Activated T-cell treated with anti-CD3 and anti-CD28 coated beads, Interleukin-2, amount 50 U/mL, for 1 hour (primary cell): ENCODE measurements at places on chromosomes 3 and 15.

DNA sequence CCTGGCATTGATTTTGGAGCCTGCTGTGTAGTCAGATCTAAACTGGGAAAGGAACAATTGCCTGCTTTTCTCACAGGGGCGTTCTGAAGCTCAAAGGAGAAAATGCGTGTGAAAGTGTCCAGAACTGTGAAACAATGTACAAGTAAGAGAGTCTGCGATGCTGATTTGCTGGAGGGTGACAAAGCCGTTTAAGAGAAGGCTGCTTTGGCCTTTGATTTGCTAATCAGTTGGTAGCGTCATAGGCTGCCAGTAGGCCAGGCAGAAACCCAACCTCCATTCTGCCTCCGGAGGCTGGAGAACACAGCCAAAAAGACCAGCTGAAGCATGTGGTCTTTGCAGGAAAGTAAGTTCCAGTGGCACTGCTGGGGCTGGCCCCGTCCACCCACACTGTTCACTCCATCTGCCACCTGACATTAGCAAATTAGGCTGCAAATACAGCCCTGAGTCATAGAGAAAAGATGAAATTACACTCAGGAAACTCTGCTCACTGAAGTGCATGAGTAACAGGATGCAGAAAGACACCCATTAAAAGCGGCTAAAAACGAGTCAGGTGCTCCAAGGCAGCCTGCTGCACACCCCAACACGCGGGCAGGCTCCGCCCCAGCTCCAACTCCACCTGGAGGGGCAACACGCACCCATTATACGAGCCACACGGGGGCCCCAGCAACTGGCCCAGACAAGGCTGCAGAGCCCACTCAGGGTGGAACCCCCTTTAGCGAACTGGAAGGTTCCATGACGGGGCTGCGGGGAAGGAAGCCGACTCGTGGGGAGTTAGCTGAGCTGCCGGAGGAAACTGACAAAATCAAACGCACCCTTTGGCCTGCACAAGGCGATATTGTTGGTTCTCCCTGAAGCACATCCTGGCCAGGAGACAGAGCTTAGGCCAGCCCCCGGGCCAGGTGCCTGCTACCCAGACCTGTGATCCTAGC lies 31.6 kb downstream of the ZDHHC19 start:
- peak; percentile 83 for DNase-seq

DNA sequence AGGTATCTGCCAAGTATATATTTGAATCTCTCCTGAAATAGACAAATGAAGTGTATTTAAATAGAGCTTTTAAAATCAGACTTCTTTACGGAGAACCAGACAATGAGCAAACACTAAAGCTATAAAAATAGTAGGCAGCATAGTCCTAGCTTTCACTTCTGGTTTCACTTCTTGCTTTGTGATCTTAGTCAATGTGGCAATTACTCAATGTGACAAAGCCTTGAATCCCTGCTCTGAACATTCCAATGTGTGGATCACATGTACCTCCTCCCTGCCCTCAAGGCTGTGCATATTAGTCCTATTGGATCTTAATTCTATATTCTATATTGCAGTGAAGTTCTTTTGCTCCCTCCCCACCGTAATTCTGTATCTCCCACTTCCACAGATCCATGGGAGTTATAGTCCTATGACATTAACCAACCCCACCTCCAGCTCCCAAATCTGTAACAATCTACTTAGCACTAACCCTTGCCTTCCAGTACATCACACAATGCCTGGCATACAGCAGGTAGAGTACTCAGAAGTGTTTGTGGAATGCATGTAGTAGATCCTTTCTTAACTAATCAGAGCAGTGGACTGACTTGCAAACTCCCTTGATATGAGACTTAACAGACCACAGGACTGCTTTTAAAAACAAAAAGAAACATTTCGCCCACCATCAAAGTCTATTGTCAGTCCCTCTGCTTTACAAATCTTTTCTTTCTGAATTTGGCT lies 24.3 kb upstream of the CP start:
- no peak for DNase-seq

- no peak for DNase-seq
Measured at GRCh38 chr3:21729331-21729730, 21.7 kb downstream of the ZNF385D start.

DNA sequence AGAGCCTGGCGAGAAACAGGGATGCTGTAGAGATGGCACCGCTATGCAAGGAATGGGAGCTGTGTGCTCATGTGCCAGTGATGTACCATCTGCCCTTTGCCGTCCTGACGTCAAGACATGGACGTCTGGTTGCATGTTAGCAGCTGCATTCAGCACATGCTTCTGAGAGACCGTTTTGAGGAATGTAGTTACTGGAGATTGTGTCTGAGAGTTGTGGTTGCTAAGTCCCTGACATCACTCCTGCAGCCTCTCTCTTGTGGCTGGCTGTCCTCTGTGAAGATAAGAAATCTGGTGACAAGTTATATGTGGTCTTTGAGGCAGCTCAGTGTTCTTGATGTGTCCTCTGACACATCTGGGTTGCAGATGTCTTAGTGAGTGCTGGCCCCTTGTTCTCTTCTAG lies 165.1 kb downstream of the APBA2 start:
- DNase-seq, result no peak

- DNase-seq, result no peak
Measured at GRCh38 chr3:76998555-76998954, 41.3 kb upstream of the ROBO2 start.

DNA sequence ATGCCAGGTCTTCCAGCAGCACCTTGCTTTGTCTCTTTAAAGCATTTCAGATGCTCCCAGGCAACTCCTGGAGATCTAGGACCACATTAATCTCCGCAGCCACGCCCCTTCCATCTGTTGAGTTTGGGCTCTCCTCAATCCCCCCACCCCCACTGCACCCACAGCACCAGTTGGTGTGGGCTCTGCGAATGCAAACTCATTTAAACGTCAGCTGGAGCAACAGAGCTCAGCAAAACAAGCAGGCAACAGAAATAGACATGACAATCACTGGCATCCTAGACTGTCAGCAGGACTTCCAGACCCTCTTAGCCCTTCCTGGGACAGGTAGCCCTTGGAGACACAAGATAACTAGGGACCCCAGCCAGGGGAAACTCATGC lies 106.9 kb downstream of the LSM3 start:
- DNase-seq, result no peak

DNA sequence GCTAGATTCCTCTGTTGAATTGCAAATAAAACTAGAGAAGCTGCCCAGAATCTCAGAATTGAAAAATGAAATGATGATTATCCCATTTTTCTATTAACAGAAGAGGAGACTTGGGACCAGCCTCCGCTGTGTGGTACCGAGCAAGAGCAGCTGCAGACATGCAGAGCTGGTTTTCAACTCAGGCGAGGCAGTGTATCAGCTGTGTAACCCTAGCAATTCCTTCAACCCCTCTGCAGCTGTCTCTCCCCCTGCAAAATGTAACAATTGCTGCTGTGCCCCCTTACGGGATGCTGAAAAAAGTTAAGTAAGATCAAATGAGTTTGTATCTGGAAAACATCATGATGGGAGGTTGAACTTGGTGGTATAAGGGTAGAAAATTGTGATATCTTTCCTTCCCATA lies 98.5 kb upstream of the C3orf80 start:
- no peak for DNase-seq

GRCh38 chr3:124116906-124117305 lies 125.0 kb upstream of the ROPN1 start:
- no peak for DNase-seq

GRCh38 chr15:79901958-79902357 lies 5.1 kb upstream of the MTHFS start:
- DNase-seq, result no peak

DNA sequence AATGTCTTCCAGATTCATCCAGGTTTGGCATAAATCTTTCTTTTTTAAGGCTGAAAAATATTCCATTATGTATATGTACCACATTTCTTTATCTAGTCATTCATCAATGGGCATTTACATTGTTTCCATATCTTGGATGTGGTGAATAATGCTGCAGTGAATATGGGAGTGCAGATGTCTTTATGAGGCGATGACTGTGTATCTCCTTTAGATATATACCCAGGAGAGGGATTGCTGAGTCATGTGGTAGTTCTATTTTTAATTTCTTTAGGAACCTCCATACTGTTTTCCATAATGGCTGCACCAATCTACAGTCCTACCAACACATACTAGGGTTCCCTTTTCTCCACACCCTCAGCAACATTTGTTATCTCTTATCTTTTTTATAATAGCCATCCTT lies 96.3 kb downstream of the LRRC28 start:
- no peak for DNase-seq

DNA sequence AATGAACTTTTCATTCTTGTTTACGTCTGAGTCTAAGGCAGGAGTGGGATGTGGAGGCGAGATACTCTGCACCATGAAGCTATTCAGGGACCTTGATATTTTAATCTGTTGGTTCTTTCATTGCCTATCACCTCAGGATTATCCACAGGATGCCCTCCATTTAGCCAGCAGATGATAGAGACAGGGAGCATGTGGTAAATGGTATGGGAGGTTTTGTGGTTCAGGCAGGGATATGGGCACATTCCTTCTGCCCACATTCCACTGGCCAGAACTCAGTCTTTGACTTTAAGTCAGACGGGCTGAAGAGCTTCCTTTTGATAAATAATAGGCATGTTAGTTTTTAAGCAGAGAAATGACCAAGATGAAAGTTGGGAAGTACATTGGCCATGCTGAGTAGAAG lies 548.0 kb upstream of the CCDC54 start:
- no peak for DNase-seq

DNA sequence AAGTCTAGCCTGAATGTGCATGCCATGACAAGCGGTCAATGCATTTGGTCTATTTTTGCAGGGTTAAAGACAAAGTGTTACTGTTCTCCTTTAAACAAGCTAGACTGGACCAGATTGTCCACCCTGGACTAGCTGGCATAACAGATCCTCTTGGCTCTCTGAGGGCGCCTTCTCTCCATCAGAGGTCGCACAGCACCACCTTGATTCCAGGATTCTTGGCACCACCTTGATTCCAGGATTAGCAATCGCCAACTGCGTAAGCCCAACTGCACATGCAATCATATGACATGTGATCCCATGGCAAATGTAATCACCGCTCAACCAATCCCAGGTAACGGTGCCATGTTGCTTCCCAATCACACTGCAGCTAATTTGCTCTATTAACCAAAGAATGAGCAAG lies 98.6 kb downstream of the OXNAD1 start:
- DNase-seq, result no peak

DNA sequence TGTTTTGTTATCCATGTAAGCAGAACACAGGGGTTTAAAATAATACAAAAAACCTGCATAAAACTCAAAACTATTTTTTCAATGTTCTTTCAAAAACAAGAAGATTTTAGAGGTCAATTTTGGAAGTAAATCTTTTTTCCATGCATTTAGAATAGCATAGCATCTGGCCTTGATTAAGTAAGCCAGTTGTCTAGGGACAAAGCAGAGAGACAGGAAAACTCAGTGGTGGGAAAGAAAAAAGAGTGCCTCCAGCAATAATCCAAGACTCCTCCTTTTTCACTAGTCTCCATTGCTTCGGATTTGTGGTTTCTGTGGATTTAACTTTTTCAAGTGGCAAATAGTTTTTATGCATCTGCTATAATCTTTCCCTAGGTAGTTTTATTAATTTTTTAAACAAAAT lies 88.9 kb downstream of the SUCNR1 start:
- DNase-seq, result no peak

GRCh38 chr3:49412632-49413337 lies 562 bp downstream of the TCTA start:
- no peak for DNase-seq

GRCh38 chr3:186152889-186153292 lies 44.0 kb upstream of the ETV5 start:
- DNase-seq, result no peak

DNA sequence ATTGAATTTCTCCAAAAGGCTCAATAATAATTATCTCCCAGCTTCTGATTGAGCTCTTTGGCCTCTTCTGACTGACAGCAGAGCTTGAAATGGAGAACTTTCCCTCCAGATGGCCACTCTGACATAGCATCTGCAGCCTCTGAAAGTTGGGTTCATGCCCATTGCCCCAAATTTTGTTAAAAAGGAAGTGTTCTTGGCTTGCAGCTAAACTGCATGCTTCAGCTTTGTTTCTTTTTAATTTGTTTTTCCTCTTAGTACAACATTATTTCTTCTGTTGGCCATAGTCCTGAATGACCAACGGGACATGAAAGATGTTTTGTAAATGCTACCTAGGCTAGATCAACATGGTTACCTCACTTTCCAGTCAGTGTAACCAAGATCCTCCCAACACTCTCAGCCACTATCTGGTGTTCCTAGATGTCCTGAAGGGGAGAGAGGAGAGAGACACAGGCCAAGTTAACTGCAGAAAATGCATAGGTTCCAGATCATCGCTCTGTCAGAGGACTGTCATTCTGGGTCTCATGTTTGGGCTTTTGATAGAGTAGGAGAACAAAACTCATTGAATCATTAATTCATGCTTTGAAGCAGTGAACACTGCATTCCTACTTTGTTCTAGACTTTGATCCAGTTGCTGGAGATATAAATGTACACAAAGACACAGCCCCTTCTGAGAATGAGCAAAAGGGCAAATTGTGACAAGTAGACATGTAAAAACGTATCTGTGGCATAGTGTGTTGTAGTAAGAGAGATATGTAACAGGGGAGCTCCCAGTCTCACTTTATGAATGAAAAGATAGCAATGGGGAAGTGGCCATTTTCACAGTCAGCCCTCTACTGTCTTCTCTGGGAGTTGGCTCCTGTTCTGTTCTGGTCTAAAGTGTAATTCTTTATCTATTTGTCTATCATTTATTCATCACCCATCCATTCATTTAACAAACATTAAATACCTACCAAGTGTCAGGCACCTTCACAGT lies 156.2 kb downstream of the ZNF621 start:
- DNase-seq, result no peak

DNA sequence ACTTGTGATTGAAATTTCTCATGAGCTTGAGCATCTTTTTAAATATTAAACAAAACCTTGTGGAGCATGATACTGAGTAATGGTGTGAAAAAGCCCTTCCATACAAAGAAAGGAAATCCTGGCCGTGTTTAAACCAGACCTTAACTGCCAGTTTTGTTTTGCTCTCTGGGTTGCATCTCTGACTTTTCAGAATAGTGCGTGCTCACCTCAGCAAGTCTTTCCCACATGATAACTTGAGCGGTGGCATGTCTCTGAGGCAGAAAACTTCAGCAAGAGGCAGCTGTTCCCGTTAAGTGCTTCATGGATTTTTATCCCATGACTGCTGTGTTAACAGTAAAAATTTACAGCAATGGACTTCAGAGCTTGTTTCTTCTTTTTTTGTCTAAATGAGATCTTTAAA lies 393.3 kb downstream of the FEZF2 start:
- DNase-seq, result no peak

DNA sequence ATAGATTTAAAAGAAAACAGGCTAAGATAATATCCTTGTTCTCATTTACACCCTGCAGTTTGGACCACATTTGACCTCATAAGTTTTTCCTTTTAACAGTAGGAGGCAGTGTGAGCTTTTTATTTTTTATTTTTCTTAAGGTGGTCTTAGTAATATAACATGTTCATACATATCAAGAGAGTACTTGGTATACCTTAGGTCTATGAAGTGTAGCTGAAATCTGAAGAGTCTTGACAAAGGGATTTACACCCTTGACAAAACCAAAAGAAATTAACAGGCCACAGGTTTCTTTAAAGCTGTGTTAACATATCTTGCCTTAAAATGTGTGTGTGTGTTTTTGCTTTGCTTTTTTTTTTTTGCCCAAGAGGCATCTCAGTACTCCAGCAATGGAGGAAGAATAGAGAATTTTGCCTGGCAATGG lies 3.2 kb downstream of the RAP2B start:
- DNase-seq, result no peak

- no peak for DNase-seq
Measured at GRCh38 chr15:98799461-98800390, 151.4 kb downstream of the IGF1R start.

GRCh38 chr3:58349792-58350626 lies 17.3 kb downstream of the PXK start:
- DNase-seq, result no peak

GRCh38 chr3:150333477-150333876 lies 74.6 kb upstream of the TSC22D2 start:
- no peak for DNase-seq
